NCI-H2081 (cell line): ENCODE measurements at places on chromosomes 5 and 9.

- DNase-seq = peak; percentile 7
Observed at GRCh38 chr5:32471784-32472183, 27.2 kb upstream of the ZFR start.

- DNase-seq = no peak
Observed at GRCh38 chr5:17966640-17967402, 332.6 kb downstream of the TAF11L14 start.

GRCh38 chr9:133506653-133507038, 18.1 kb downstream of the MYMK start:
- no peak for DNase-seq

GRCh38 chr9:26955222-26955903, 849 bp upstream of the IFT74 start:
- no peak for DNase-seq

DNA sequence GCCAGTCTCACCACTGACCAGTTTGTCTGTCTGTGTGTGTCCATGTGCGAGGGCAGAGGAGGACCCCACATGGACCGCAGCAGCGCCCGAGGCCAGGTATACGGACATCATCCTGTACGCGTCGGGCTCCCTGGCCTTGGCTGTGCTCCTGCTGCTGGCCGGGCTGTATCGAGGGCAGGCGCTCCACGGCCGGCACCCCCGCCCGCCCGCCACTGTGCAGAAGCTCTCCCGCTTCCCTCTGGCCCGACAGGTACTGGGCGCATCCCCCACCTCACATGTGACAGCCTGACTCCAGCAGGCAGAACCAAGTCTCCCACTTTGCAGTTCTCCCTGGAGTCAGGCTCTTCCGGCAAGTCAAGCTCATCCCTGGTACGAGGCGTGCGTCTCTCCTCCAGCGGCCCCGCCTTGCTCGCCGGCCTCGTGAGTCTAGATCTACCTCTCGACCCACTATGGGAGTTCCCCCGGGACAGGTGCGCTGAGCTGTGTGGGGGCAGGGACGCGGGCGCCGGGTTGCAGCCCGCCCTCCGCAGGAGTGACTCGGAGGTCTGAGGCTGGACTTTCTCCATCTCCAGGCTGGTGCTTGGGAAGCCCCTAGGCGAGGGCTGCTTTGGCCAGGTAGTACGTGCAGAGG, 6.5 kb downstream of the FGFR4 start:
- no peak for DNase-seq

DNA sequence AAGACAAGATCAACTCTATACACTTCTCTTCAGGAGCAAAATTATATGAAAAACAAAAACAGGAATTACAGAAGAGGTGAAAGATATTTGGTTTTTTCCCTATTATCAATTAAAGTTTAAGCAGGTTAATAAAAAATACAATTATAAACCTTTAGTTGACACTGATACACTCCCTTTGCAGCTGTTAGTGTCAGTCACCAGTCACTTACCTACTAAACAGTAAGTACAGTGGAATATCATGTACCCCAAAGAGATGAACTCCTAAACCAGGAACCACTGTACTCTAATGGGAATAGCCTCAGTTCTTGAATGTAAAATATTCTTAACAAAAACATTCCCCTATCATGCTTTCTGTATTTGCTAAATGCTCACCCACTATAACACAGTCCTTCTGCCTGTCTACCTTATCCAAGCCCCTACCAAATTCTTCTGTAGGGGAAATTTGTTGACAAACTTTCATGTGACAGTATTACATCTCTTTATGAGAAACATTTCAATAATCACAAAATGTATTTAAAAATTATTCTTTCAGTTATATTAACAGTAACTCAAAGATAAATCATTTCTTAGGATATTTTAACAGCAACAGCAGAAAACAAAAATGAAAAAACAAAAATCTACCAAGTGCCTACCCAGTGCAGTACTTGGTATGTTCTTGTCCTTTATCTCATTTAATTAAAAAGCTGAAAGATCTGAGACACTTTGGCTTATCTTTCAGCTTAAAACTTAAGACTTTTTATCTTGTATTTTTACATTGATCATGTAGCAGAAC, 212.8 kb downstream of the MLLT3 start:
- no peak for DNase-seq

DNA sequence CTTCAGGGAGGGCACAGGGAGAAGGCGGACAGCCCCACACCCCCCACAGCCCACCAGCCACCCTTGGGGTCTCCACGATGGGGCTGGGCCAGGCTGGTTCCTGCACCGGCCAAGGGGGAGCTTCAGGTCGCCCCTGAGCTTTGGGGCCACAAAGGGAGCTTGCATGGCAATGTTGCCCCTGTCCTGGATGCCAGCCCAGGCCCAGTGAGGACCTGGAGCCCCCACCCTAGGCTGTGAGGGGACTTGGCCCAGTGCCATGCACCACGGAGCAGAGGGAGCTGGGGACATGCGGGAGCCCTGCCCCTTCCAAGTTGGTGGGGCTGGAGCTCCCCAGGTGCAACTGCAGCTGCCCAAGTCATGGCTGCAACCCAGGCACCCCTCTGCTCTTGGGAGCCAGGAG, 18.4 kb downstream of the TMEM38B start:
- DNase-seq = no peak

DNA sequence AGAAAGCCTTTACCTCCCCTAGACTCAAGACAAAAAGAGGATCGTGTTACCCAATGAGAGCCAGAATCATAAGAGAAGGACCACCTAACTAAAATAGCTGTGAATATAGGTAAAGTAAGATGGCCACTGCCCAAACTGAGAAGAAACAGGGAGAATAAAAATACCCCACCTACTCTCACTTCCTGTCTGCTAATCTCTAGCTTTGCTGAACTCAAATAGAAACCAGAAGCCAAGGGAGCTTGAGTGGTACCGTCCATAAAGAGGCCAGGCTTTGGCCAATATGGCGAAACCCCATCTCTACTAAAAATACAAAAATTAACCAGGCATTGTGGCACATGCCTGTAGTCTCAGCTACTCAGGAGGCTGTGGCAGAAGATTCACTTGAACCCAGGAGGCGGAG, 123.0 kb upstream of the FST start:
- DNase-seq = no peak

- DNase-seq = no peak
Observed at GRCh38 chr9:23232831-23233230, 593.2 kb downstream of the ELAVL2 start.

- DNase-seq = no peak
Observed at GRCh38 chr9:90287567-90288274, 354.9 kb downstream of the DIRAS2 start.

DNA sequence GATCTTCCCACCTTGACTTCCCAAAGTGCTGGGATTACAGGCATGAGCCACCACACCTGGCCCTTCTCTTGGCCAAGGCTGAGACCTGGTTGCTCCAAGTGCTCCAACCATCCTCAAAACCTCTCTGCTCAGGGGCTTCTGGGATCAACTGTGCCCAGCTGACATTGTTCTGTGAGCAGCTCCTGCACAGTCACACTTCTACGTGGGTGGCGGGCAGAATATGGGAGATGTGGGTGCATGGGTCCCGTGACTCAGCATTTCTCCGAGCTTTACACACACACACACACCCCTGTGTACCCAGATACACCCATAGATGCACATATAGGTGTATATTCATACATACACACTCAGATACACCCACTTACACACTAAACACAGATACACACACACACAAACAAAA, 10.5 kb upstream of the MYORG start:
- DNase-seq = no peak

- DNase-seq = no peak
Observed at GRCh38 chr9:95350266-95350665, 32.8 kb upstream of the FANCC start.

- no peak for DNase-seq
Observed at GRCh38 chr5:79794347-79794746, 104.7 kb downstream of the CMYA5 start.

DNA sequence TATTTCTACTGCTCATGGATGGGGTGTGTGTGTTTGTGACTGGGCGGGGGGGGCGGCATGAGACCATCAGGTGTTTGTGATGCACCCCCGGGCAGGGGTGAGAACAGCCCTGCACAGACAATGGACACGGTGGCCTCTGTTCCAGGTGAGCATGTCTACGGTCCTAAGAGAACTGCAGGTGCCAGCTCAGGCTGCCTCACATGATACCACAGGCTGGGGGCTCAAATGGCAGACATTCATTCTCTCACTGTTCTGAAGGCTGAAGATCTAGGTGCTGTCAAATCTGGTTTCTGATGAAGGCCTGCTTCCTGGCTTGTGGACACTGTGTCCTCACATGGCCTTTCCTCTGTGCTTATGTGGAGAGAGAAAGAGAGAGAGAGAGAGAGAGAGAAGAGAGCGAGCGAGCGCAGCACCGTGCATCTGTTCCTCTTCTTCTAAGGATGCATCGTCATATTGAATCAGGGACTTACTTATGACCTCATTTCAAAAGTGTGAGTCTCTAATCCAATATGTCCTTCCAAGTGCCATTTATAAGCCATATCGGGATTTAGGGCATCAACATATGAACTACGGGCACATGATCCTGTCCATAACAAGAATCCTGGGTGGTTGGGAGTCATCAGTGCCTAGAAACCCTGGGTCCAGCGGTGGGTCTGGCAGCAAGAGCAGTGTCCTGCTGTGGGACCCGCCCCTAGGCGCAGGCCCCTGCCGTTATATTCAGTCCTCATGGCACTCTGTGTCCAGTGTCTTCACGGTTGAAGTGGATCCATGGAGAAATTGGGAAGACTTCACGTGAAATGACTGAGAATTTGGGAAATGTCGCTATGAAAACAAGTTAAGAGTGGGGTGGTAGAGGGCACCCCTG, 42.5 kb downstream of the NXNL2 start:
- no peak for DNase-seq

GRCh38 chr5:65742565-65743231, 20.7 kb downstream of the NLN start:
- DNase-seq = peak; percentile 26
